DMS 273 treated with DMSO at 0.1 percent for 48 hours (cell line): ENCODE measurements at places on chromosomes 1 and 21.

- no peak for DNase-seq
Observed at GRCh38 chr1:196178083-196178635, 430.1 kb downstream of the KCNT2 start.

GRCh38 chr1:186496171-186496851, 35.4 kb upstream of the PDC start:
- DNase-seq: no peak

GRCh38 chr1:150987924-150988323, 5.8 kb downstream of the ANXA9 start:
- DNase-seq: no peak

DNA sequence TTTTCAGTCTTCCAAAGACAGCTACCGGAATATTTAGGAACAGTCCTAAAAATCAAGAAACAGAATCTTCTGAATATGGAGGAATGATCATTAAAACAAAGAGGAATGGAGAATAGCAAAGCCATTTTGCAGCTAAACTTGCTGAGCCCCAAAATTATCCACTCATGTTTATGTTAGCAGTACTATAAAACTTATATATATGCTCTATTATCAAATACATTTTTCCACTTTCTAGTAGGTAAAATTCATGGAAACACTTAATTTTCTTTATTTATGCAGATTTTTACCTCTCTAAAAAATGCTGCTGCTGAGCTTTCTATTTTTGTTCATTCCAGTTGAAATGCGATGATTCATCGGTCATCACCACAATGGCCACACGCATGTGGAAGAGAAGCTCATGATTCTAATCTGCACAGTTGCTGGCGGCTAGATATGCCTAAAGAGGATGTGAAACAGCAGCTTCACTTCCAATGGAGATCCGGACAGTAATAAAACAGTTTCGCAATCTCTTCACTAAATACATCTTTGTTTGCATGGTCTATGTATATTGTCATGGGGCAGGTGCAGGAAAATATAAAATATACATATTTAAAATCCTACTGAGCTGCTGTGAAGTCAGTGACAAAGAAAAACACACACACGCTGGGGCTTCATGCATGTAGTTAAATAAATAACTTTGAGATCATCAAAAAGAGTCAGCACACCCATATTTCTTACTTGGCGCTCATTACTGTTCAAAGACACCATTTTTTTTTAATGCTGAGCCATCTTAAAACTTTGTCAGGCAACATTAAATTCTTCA, 292.2 kb downstream of the SMYD3 start:
- DNase-seq: no peak

DNA sequence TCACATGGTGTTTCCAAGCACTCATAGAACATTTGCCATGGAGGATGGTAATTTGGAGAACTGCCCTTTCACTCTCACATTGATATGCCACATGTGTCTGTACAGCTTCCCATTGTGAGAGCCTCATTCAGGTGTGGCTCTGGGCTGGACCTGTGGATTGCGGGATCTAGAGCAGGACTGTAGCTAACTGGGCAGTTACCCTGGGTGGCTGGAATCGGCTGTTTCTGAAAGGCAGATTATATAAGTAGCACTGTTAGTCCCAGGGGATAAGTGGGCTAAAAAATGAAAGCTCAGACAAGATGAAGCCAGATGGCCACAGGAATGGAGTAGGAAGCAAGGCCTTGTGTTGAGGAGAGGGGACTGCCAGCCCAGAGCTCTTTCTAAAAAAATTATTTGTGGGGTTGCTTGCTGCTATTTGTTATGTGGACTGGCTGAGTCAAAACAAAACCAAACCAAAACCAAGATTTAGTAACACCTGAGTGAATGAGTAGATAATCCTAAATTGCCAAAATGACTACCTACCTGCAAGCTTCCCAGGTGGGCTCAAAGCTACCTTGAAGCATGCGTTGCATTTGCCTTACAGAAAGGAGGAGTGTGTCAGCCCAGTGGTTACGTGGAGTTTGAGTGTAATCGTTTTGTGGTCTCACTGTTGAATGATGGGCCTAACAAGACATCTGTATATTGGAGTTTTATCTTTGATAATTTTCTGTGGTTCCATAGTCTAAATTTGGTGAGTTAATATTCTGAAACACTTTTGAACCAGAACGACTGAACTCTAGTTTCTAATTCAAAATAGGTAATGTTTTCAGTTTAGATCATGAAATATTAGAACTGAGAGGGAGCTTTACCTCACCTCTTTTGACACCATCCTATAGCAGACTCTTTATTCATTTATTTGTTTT, 58.0 kb downstream of the SDCCAG8 start:
- peak; percentile 37 for DNase-seq

GRCh38 chr1:29890201-29890959, 654.1 kb downstream of the PTPRU start:
- DNase-seq: no peak

- DNase-seq: no peak
Observed at GRCh38 chr1:209772126-209772525, 12.2 kb downstream of the C1orf74 start.

GRCh38 chr1:41394959-41395956, 34.0 kb downstream of the FOXO6 start:
- peak; percentile 100 for DNase-seq

GRCh38 chr1:30034105-30034626, 689.2 kb downstream of the MATN1 start:
- no peak for DNase-seq

DNA sequence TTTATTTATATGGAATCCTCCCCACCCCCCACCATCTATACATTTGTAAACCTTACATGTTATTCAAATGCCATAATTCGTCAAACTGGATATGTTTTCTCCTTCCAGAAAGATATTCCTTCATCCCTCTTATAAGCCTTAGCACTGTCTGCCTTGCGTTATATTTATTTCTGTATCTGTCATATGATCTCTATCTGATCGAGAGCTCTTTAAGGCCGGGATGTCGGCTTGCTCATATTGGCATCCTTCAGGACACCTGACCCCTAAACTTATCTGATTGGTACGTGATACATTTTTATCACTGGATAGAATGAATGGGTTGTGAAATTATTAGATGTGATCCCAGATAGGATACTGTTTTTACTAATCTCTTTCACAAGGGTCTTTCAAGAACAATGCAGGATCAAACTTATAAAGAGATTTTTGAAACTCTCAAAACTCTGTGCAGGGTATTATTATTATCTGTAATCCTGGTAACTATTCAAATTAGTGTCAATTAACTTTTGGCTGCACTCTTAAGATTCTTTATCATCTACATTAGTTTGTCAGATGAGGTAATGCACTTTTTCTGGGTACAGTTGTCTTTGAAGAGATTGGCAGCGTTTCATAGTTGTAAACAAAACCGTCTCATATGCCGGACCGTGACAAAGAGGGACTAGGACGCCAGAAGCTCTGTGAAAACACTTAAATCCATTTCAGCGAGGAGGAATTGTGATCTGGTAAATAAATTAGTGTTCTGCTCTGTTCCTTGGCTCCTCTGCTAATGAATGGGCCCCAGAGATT, 152.0 kb downstream of the KIF26B start:
- DNase-seq: no peak

- no peak for DNase-seq
Observed at GRCh38 chr1:234875953-234876855, 252.4 kb downstream of the TOMM20 start.

DNA sequence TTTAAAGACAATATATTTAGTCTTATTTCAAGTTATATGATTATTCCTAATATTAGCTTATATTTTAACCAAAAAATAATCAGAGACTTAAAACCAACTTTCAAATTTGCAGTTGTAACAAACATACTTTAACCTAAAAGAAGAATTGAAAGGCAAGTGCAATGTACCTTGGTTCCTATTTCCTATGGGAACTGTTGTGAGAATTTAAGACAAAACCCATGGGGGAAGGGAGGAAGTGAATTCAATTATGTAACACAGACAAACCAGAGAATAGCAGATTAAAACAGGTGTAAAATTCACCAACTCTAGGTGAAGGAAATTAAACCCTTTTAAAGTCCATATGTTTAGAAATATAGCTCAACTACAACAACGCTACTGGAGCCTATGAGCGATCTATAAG, 22.6 kb upstream of the CR2 start:
- no peak for DNase-seq

DNA sequence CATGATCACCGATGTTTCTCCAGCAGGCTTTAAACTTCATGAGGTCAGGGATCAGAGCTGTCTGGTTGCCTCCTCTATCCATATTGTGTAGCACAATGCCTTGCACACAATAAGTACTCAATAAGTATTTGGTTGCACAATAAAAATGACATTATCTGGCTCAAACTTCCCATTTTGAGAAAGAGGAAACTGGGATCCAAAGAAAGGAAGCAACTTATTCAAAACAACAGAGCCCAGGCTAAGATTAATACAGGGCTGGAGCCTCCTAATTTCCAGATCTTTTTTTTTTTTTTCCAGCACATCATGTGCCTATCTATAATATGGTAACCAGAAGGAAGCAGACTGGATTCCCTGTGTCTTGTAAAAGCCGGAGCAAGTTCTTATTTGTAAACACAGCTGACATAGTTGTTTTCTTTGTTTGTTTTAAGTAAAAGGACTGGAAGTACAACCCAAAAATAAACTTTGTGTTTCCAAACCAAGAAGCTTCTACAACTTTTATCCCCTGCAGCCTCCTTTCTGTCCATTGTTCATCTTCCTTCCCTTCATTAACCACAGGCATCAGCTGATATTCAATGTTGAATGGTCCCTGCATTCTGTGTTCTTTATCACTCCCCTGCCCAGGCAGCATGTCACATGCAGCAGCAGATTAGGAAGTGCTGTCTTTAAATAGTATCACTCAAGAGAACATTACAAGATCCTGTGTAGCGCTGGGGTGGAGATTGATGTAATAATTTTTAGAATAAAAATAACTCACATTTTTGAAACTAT, 71.2 kb upstream of the HOOK1 start:
- DNase-seq: no peak

DNA sequence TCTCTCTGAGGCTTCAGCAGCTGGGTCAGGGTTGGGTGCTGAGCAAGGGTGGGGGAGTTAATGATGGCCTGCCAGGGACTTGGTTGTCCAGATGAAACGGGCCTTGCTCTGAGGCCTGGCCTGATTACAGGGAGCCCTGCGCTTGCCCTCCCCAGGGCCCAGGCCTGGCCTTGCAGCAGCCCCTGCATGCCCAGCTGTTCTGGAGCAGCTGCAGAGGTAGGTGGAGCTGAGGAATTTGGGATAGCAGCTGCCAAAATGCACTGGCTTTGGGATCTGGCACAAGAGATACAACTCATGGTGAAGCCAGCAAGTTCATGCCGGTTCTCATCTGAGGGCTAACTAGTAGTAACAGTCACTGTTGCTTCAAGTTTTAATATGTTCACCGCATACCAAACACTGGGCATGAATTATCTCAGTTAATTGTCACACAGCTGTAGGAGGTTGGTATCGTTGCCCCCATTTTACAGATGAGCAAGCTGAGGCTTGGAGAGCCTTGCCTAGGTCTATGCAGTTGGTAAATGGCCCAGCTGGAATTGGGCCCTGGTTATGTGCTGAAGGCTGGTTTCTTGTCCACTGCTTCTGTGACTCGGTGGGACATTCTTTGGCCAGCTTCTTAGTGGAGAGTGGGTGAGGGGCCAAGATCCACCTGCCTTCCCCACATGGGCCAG, 7.3 kb upstream of the SERINC2 start:
- DNase-seq: no peak

- no peak for DNase-seq
Observed at GRCh38 chr1:205619376-205619775, 12.4 kb downstream of the ELK4 start.

GRCh38 chr1:3594706-3595377, 16.5 kb downstream of the MEGF6 start:
- DNase-seq: no peak

GRCh38 chr21:15433091-15433490, 296.7 kb upstream of the USP25 start:
- DNase-seq: no peak
